Fibroblast of skin of left biceps (primary cell): ENCODE measurements at places on chromosomes 13 and 19.
A peak's percentile ranks its signal among the peaks of the same experiment; 100 is the strongest.

- DNase-seq = no peak
Measured at GRCh38 chr19:50328224-50328872, 829 bp downstream of the KCNC3 start.

DNA sequence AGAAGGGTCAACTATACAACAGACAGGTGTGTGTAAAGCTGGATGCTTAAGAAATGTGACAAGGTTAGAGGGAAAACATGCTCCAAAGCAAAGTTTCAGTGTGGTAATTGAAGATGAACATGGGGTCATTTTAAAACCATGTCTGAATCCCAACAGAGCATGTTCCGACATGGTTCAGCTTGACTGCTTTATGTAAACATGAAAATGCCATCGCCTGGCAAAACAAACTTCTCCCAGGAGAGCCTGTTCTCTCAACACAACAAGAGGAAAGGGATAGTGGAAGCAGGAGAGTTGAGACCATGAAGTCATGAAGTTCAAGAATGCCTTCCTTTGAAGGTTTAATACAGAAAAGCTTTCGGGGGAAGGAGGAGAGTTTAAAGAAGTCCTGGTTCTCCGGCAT is 85.8 kb downstream of the EPSTI1 start:
- DNase-seq = no peak

GRCh38 chr13:72390909-72391308 is 336.5 kb downstream of the MZT1 start:
- DNase-seq = no peak

- DNase-seq = peak; percentile 53
Measured at GRCh38 chr13:110448230-110448629, 113.3 kb downstream of the RAB20 start.

DNA sequence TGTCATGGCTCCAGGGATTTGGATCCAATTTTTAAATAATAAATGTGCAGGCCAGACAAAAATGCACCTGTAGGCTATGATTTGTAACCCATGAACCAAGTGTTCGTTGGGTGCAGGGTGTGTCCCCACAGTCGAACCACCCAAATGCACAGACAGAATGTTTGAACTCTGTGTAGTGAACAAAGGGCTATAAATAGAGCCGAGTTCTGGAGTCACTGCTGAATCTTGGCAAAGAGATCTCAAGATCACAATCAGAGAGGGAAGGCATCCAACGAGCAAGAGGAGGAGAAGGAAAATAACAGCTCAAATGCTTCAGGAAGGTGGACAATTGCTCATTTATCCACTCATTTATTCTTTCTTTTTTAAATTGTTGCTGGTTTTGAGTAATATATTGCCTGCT is 547.9 kb downstream of the FGF9 start:
- no peak for DNase-seq

GRCh38 chr13:47480121-47480520 is 521.0 kb downstream of the SUCLA2 start:
- DNase-seq = peak; percentile 80

- no peak for DNase-seq
Measured at GRCh38 chr13:88246239-88246638, 575.1 kb downstream of the SLITRK5 start.

GRCh38 chr19:49888510-49888824 is 8.2 kb downstream of the IL4I1 start:
- DNase-seq = no peak

DNA sequence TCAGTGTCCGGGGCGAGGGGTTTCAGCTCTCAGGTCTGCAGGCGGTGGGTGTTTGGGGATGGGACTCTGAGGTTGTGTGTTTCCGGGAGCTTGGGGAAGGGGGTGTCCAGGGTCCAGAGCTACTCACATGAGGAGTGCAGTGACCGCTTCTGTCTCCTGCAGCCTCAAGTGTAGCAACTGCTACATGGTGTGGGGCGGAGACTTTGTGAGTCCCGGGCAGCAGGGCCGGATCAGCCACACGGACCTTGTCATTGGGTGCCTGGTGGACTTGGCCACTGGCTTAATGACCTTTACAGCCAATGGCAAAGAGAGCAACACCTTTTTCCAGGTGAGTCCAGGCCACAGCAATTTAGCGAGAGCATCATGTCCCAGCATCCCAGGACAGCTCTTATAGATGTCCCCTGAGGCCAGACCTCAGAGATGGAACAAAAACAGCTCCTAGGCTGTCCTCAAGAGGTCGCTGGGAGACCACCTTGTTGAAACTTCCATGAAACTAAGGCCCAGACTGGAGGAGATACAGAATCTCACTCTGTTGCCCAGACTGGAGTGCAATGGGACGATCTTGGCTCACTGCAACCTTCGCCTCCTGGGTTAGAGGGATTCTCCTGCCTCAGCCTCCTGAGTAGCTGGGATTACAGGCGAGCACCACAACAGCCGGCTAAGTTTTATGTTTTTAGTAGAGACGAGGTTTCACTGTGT is 44.9 kb downstream of the RYR1 start:
- DNase-seq = no peak
